ENCODE measurements at places on chromosomes 7 and 10.

- no peak for DNase-seq
Measured at GRCh38 chr7:5678295-5679047, 103.0 kb downstream of the RNF216 start.

GRCh38 chr10:48639632-48640031, 34.8 kb upstream of the ARHGAP22 start:
- DNase-seq: no peak

DNA sequence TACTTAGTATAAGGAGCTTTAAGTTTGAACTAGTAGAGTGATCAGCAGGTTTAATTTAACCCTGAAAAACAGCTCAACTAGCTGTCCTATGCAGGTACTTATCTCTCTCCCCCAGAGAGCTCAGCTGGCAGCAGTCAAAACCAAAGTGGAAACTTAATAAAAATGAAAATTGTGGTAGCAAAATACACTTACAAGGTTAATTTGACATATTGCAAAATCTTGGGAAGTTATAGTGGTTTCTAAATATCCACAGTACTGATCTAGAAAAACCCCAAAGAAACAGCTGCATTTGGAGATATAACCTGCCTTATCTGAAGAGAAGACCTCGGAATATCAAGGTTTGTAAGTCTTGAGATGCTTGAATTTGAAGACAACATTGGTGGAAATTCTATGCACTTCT, 269.2 kb downstream of the RNLS start:
- DNase-seq: no peak

DNA sequence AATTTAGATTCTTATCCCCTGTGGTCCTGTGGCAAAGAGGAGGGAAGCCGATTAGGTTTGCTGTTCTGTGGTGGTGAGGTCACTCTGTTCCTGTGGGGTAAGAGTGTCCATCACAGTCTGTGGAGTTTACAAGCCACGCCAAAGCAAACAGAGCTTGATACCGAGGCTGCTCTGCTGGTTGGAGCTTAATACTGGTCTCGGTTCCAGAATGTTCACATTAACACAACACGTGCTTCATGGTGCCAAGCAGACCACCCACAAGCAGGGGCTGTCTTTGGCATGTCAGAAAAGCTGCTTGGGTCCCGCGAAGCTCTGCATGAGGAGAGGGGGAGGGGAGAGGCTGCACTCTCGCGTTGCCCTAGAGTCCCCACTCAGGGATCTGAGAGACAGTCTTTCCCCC, 47.5 kb downstream of the DNAJB6 start:
- DNase-seq: no peak

DNA sequence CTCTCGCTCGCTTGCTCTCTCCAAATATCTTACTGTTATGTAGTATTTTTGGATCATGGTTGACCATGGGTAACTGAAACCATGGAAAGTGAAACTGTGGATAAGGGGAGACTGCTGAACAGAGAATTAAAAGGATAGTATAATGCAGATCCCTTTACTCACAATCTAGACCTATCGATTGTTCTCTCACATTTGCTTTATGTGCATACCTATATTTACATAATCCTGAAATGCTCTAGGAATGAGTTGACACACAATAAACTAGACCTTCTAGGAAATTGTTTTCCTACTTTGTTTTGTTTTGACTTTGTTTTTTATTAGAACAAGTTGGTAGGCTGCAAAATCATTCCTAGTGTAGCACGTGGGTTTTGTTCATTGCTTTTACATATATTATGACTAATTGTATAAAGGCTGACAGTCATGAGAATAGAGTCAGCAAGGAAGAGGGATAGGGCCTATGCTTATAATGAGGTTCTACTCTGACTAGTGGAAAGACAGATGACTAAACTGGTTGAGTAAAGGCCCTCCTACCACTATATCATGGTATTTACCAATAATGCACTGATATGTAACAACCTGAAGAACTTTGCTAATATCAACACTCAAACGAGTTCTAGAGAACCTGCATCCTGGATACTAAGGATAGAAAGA, 175.3 kb upstream of the TARP start:
- no peak for DNase-seq

- DNase-seq: peak; percentile 71
Measured at GRCh38 chr7:191105-191980, 1.0 kb upstream of the FAM20C start.

DNA sequence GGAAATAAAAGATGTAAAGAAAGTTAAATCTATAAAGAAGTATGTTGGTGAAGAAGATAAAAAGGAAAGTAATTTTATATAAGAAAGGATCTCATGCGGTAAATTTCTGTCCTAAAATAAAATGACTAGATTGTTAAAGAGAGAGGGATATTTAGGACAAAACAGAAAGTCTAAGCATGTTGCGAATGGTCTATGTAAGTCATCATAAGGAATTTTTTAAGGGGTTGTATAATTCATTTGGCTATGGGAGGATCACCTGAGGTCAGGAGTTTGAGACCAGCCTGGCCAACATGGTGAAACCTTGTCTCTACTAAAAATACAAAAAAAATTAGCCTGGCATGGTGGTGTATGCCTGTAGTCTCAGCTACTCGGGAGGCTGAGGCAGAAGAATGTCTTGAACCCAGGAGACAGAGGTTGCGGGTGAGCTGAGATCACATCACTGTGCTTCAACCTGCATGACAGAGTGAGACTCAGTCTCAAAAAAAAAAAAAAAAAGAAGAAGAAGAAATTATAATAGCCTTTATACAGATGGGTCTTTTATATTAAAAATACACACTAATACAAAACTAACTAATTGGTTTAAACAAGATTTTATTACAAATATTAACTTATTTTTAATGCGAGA, 294.3 kb downstream of the MAGI2 start:
- DNase-seq: no peak

GRCh38 chr10:44859546-44860285, 51.4 kb upstream of the TMEM72 start:
- DNase-seq: no peak

DNA sequence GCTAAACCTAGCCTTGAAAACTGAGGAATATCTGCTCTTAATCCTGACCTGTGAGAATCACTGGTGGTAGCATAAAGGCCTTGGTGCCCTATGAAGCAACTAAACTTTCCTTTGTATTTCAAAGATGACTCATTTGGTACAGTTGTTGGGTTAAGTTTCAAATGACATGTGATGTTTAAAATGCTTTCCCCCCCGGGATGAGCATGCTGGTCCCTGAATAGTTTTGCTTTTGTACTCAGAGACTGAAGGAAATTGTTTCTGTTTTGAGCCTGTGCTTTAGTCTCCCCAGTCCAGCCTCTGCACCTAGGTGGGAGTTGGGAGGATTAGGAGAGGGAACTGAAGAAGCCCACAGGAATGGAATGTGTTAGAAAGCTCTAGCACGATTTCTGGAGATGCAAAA, 258.9 kb upstream of the NPY start:
- DNase-seq: no peak

DNA sequence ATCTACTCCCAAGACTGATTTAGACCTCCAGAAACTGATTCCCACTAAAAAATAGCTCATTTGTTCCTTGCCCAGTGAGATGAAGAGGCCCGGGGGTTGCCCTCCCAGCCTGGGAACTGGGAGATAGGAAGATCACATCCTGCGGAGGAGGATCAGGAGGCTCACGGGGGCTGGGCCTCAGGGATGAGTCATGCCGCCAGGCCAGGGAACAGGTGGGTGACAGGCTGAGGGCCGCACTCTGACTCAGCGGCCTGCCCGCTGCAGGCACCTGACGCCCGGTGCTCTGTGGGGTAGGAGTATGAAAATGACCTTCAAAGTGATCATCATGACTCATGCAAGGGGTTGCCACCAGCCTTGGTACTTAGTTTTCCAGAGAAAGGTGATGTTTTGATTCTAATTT, 104.5 kb upstream of the ZPBP start:
- DNase-seq: no peak

DNA sequence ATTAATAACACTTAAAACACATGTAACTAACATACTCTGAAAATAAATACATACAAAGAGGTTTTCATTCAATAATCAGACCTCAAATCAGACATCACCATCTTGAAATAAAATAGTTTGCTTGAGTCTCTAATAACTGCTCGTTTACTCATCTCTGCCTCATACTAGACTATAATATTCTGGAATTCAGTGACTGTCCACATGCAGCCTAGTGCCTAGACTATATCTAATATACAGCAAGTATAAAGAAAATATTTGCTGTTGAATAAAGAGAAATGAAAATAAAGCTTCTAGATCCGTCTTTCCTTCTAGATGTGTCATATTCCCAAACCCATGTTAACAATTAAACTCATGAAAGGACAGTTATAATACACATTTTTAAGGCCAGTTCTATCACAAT, 236.3 kb upstream of the LRRN3 start:
- no peak for DNase-seq

DNA sequence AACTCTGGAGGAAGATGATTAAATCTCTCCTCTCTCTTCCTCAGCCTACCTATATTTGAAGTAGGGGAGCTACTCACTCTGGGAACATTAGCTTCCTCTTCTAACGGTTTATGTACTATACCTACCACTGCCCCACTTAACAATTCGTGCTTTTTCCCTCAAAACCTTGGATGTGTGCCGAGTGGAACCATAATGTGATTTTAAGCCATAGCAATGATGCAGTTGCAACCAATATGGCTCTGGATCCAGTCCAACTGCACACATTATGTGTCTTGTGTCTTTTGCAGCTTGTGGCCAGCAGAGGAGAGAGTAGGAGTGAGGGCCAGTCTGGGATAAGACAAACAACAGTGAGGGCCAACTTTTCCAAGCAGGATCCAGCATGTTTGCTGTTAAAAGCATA, 170.7 kb downstream of the GATA3 start:
- no peak for DNase-seq

DNA sequence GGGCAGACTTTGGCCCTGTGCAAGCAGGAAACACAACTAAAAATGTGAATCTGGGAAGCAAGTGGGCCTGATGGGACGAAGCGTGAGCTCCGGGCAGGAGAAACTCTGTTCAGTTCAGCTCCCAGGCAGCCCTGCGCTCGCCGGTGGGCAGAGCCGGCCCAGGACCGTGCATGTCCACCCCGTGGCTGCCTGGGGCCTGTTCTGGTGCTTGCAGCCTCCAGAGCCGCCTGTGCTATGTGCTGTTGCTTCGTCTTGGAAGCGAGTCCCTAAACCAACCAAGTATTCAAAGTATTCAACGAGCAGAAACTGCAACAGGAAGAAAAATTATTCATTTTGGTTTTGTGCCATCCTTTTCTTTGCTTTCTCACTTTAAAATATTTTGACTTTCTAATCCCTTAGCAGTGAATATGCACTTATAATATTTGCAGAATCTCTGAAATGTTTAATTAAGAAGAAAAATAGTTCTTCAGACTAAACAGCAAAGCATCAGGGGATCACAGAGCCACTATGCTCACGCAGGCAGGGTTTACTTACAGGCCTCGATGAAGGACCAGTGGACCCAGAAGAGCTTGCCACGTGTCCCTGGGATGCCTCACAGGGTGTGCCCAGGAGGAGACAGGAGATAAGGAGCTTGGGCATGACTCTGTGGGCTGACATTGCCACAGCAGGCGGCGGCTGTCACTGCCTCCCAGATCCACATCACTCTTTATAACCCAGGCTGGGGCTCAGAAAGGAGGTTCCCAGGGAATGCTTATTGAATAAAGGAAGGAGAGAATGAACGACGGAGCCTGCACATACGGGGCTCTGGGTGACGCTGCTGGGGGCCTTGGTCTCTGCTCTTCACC, 45.6 kb downstream of the VIPR2 start:
- no peak for DNase-seq

DNA sequence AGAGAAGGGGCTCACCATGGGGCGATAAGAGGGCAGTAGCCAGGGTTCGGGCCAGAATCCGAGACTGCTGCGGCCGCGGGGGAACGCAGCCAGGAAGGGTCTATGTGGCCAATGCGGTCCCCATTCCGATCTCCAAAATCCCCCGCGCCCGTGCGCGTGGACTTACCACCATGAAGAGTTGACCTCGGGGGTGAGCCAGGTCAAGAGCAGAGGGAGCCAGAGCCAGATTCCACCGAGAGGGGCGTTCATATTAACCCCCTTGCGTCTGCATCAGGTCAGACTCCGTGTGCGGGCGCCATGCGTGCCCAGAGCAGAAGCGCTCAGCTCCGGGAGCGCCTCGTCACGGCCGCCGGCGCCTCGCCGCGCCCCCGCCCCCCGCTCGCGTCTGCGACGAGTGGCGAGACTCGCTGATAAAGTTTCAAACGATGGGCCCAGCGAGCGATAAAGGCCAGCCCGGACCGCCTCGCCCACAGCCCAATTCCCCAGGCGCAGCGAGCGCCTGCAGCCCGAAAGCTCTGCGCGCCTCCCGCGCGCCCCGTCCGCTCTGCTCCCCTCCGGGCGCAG, at the start of gene WNT2:
Gene WNT2 (minus strand): TSS at position 318 of the 564 bp plus-strand sequence. CDS start 69 bp downstream, at position 249.
- DNase-seq: peak; percentile 6

DNA sequence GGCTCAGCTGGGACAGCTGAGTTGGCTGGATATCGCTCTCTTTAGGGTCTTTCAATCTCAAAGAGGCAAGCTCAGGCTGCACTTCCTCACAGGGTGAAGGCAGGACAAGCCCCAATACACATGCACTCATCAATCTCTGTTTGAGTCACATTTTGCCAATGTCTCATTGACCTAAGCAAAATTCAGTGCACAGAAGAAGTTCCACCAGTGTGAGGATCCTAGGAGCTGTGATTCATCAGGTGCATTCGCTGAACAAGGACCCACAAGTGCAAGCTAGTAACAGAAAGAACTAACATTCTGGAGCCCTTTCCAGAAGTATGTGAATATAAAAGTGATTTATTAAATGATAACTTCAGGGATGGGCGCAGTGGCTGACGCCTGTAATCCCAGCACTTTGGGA, 477.2 kb downstream of the GPAM start:
- no peak for DNase-seq

DNA sequence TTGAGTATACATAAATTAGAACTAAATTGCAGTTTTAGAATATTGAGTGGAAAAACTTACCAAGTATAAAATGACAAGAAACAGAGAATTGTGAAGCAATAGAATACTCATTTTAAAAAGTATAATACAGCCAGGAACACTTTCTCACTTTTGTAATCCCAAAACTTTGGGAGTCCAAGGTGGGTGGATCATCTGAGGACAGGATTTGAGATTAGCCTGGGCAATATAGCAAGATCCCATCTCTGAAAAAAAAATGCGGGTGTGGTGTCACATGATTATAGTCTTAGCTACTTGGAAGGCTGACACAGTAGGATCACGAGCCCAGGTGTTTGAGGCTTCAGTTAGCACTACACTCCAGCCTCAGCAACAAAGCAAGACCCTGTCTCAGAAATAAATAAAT, 440.9 kb upstream of the POT1 start:
- no peak for DNase-seq

- peak; percentile 93 for DNase-seq
Measured at GRCh38 chr7:140672382-140673062, at the start of gene ADCK2. Gene ADCK2 (plus strand): TSS chr7:140672945. CDS start chr7:140673331, 386 bp downstream.

GRCh38 chr7:13159467-13160184, 472.2 kb downstream of the ARL4A start:
- DNase-seq: no peak

DNA sequence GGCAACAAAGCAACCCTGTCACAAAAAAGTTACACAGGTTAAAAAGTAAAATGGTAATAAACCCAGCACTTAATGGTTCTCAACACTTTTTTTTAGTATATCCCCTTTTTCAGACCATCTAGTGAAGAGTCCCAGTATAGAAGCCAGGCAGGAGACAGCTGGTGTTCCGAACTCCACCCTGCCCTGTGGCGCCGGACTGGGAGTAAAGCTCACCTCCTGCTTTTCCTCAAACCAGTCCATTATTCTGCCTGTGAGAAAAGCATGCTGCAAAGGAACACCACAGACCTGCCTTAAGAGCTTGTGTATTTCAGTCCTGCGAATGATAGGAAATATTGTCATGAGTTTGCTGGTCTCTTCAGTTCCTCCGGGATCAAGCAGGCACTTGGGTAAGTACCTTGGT, 81.0 kb downstream of the EZH2 start:
- no peak for DNase-seq

Measured in frontal cortex (tissue), 4 donors.